ENCODE measurements at places on chromosomes 6 and 20.
A peak's percentile ranks its signal among the peaks of the same experiment; 100 is the strongest.

GRCh38 chr6:11604836-11605506, 67.4 kb downstream of the TMEM170B start:
- DNase-seq, result no peak

DNA sequence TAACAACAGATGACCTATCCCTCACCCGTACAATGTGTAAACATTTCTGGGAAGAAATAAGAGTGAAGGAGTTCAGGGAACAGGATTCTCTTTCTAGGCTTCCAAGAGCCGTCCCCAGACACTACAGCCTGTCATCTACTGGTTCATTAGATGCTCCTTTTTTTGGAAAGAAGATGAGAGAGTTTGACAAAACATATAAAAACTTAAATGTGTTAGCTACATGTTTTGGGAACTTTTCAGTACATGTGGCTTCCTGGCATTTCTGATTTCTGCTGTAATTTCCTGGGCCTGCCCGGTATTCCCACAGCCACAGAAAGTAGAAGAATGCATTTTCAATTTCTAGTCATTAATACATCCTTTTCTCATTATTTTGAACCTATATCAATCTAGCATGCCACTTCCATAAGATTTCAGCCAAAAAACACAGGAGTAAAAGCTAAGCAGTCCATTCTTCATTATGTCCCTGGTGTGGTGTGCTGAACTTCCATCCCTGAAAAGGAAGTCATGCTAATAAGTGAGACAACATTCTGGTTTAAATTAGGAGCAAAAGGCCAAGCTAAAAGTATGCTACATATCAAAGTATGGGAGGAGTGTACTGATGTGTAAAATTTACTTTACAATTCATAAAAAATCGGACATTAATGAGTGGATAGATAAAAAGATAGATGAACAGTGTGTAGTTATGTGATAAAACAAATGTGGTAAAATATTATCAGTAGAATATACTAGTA, 198.2 kb downstream of the WDR27 start:
- DNase-seq, result no peak

- DNase-seq, result no peak
These were observed 7.5 kb downstream of the DEF6 start for GRCh38 chr6:35305117-35305516.

- DNase-seq, result no peak
These were observed 10.8 kb downstream of the HBS1L start for GRCh38 chr6:135043846-135044245.

DNA sequence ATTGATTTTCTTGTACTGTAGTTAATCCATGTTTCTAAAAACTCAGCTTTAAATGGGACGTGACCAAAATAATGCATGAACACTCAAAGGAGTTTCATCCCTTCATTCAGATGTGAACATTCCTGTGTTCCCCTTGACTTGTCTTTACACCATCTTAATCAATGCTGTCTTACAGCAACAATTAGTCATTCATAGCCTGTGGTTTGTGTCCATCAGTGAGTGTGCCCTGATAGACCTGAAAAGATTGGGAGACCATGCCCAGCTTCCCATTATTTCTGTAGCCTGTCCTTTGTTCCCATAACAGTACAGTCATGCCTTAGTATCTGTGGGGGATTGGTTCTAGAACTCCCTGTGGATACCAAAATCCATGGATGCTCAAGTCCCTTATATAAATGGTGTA, 23.9 kb downstream of the NT5E start:
- DNase-seq, result no peak

- no peak for DNase-seq
These were observed 9.6 kb upstream of the FOXF2 start for GRCh38 chr6:1379788-1380147.

- DNase-seq, result no peak
These were observed 14.9 kb downstream of the PHACTR2 start for GRCh38 chr6:143692696-143693095.

GRCh38 chr6:46556053-46556452, 64.8 kb upstream of the RCAN2 start:
- DNase-seq, result no peak

GRCh38 chr20:47799116-47799715, 13.9 kb upstream of the SULF2 start:
- no peak for DNase-seq

- DNase-seq, result no peak
These were observed 1289.3 kb downstream of the HACE1 start for GRCh38 chr6:103570431-103570830.

- DNase-seq, result no peak
These were observed 195.8 kb downstream of the SYNDIG1 start for GRCh38 chr20:24665196-24665595.

DNA sequence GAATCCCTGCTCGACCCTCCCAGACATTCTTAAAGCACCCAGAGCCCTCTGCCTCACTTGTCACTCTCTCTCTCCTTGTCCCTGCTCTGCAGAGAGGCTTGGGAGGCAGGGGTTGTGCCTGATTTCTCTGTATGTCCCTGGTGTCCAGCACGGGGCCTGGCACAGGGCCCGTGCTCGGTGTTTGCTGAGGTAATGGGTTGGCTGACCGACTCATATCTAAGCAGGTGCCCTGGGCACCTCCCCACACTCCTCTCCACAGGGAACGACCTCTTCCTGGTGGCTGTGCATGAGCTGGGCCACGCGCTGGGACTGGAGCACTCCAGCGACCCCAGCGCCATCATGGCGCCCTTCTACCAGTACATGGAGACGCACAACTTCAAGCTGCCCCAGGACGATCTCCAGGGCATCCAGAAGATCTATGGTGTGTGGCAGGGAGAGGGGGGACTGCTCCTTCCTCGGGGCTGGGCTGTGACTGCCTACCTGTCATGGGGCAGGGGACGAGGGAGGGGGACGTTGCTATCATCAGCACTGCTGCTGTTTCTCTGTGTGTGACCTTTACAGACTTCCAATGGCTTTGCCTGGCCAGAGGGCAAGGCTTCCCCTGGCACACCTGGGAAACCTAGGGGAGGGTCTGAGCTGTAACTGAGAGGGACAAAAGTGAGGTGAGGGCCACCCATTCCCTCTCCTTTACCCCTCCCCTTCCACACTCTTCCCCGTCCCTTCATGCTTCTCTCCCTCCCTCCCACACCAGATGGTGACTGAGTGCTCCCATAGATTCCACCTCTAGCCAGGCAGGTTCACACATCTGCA, 14.2 kb downstream of the MMP24OS start:
- DNase-seq, result no peak

- peak; percentile 25 for DNase-seq
These were observed 91.2 kb downstream of the CARMIL1 start for GRCh38 chr6:25370178-25371036.

All from activated CD4-positive, alpha-beta T cell treated with anti-CD3 and anti-CD28 coated beads, Interleukin-2, amount 50 U/mL, for 24 hours (primary cell).